Activated CD8-positive, alpha-beta memory T cell treated with anti-CD3 and anti-CD28 coated beads for 48 hours (primary cell): ENCODE measurements at places on chromosomes 7 and 10.

DNA sequence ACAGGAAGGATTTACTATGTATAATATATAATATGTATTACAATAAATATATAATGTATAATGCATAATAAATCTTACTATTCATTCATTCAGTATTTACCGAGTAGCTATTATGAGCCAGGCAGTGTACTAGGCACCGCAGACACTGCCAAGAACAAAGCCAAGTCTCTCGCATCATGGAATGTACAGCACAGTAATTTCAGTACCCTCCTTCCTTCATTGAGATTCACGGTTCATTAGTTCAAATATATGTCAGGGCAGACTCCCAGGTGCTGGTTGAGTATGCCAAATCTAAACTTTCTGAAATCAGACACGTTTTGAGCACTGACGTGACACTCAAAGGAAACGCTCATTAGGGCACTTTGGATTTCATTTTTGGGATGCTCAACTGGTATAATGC, 9.1 kb downstream of the USP6NL start:
- DNase-seq = no peak

DNA sequence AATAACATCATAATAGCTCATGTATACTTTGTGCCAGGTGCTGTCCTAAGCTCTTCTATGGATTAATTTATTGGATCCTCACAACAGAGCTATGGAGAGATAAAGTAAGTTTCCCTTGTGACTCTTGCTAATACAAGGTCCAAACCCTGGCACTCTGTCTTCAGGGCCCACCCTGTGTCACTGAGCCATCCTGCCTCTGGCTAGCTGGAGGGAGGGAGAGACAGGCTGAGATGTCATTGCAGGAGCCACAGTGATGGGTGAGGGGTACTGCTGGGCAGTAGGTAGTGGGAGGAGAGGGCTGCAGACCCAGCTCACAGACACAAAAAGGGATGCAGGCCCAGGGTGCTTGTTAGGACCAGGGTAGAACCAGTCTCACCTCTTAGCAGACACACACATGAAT, 16.9 kb downstream of the GCK start:
- DNase-seq = no peak

DNA sequence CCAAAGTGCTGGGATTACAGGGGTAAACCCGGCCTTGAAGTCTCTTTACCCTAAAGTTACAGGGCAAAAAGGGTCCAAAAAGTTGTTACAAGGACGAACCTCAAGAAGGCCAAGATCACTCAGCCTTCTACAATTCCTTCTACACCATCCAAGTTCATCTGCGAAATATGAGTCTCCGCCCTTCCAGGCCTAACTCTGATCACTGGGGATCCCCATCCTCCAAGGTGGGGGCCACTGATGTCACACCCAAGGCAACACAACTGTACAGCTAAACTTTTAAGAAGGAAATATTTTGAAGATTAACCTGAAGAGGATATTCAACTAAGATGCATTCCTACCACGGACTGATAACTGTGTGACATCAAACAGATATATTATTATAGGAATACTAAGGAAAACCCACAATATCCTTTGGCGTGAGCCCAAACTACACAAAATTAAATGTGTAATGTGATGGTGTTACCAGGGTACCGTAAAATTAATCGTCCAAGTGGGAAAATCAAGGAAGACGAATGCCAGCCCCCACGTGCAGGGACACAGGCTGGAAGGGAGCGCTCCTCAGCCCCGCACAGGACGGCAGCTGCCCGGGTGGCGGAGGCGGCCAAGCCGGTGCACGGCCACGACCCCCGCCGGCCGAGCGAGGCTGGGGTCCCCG, 1.0 kb downstream of the PAXIP1 start:
- no peak for DNase-seq

GRCh38 chr7:151517601-151518104, 2.0 kb downstream of the RHEB start:
- no peak for DNase-seq

DNA sequence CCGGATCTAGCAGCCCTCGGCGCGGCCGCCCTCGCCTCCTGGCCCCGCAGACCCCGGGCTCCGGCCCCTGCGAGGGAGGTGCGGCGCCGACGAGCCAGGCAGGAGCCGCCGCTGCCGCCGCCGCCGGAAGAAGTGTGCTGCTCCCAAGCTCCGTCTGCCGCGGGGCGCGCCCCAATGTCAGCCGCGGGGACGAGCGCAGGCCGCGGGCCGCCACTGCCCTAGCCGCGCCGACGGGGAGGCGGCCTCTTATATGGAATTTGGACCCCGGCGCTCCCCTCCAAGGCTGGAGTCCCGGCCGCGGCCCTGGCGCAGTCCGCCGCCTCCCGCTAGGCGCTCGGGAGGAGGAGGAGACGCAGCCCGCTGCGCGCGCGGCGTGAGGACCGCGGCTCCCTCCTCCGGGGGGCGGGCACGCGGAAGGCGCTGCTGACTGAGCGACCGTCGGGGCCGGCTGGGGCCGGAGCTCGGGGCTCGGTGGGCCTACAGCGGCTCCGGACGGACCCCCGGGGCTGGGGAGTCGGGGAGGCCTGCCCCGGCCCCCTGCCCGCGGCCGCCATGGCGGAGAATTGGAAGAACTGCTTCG, at the start of gene TRIM8:
TSS of gene TRIM8 (plus strand) at position 414 of the 580 bp plus-strand sequence. CDS start at position 553, 139 bp downstream.
- no peak for DNase-seq

GRCh38 chr7:69632280-69632679, 34.0 kb downstream of the AUTS2 start:
- no peak for DNase-seq

GRCh38 chr7:28061824-28062196, 118.8 kb downstream of the JAZF1 start:
- no peak for DNase-seq

GRCh38 chr10:99993701-99994689, 15.8 kb downstream of the DNMBP start:
- DNase-seq = no peak

DNA sequence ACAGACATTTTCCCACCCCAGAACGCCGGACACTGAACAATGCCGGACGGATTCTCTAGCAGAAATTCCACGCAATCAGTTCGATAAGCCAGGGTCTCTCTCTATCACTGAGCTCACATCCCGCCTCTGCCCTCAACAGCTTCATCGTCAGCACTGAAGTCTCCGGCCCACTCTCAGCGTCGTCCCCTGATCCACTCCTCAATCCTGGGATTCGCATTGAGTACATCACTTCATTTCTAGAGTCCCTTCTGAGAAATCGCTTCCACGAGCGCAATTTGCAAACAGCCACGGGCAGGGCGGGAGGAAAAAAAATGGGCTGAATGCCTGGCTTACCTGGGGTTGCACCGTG, 365 bp downstream of the YME1L1 start:
- peak; percentile 0 for DNase-seq

DNA sequence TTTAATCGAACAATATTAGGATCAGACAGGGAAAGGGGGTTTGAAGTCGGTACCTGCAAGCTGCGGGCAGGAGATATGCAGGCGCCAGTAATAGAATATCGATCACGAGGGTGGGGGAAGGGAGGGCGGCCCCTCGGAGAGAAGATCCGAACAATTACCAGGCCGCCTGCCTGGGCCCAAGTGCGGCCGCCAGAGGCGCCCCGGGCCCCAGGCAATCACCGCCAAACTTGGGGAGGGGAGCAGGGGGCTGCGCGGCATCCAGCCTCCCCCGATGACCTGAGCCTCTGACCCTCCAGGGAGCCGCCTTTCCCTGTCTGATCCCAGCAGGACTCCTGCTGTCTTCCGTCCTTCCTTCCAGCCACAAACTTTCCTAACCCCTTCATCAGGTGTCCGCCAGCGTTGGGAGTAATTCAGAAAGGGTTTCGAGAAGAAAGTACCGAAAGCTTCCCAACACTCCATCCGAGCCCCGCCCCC, 1.1 kb downstream of the NKX1-2 start:
- no peak for DNase-seq

- DNase-seq = no peak
These were observed 95.1 kb downstream of the USP6NL start for GRCh38 chr10:11516431-11516746.

DNA sequence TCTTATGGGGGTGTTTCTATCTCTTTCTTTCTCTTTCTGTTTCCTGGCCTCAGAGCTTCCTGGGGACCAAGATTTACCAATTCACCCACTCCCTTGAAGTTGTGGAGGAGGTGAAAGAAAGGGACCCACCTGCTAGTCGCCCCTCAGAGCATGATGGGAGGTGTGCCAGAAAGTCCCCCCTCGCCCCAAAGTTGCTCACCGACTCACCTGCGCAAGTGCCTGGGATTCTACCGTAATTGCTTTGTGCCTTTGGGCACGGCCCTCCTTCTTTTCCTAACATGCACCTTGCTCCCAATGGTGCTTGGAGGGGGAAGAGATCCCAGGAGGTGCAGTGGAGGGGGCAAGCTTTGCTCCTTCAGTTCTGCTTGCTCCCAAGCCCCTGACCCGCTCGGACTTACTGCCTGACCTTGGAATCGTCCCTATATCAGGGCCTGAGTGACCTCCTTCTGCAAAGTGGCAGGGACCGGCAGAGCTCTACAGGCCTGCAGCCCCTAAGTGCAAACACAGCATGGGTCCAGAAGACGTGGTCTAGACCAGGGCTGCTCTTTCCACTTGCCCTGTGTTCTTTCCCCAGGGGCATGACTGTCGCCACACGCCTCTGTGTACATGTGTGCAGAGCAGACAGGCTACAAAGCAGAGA, 12.2 kb downstream of the AQP1 start:
- no peak for DNase-seq

GRCh38 chr10:62736168-62736546, 68.4 kb upstream of the ADO start:
- no peak for DNase-seq

DNA sequence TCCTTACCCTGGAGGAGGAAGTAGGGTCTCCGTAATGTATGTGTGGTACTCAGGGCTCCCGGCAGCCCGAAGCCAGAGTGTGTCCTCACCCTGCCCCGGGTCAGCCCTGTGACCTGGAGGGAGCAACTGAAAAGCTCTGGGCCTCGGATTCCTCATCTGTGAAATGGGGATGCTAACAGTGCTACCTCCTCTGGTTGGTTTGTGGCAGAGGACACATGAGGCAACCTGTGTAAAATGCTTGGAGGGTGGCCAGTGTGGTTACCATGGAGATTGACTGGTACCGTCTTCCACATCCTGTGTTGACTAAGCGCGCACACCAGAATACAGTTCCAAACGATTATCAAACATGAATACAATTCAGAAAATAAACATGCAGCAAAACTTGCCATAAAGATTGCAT, 163.8 kb upstream of the KLF6 start:
- peak; percentile 37 for DNase-seq

DNA sequence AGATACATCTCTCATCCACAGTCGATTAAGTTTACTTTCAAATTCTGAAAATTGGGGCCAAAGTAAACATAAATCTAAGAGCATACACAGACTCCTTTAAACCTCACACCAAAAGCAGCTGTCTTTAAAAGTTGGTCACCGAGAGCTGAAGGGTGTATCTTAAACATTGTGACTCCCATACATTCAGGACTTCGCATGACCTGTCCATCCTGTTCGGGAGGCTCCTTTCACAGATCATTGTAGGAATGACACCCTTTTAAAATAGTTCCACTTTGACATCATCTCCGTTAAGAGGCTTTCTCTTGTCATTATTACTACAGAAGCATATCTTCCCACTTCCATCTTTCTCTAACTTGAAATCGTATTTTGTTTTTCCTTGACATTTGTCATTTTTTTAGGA, 440.0 kb downstream of the DNAJB9 start:
- no peak for DNase-seq

GRCh38 chr10:77494756-77495541, 142.7 kb downstream of the KCNMA1 start:
- DNase-seq = no peak

DNA sequence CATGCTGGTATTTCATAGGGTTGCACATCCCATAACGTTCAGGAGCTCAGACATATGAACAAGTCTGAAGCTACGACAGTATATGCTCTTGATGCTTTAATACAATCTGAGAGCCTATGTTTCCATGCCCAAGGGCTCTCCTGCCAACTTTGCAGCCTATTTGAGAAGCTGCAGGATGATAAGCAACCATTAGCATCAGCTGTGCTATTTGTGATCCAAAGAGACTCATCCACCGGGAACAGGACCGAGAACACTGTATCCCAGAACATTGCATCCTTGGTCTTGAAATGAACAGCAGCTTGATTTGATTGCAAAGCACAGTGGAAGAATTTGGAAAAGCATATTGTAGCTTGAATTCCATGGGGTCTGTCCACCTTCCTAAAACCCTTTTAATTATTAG, 156.2 kb upstream of the PTER start:
- no peak for DNase-seq

- no peak for DNase-seq
These were observed 24.5 kb upstream of the ELAPOR2 start for GRCh38 chr7:87083865-87084519.

DNA sequence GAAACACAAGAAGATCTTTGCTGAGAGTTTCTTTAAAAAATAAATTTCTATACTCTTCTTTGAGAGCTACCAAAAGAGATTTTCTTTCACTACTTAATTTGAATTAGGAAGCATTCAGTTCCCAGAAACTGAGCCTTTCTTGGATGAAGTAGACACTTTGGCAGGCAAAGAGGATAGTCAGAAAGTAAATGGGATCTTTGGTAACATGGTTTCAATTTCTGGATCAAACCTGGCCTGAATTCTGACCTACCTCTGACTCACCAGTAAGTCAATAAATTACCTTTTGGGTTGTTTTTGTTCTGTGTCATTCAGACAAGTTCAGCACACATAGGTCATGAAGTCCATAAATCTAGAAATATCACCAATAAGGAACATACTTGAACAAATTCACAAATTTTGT, 26.8 kb upstream of the CABCOCO1 start:
- DNase-seq = no peak

DNA sequence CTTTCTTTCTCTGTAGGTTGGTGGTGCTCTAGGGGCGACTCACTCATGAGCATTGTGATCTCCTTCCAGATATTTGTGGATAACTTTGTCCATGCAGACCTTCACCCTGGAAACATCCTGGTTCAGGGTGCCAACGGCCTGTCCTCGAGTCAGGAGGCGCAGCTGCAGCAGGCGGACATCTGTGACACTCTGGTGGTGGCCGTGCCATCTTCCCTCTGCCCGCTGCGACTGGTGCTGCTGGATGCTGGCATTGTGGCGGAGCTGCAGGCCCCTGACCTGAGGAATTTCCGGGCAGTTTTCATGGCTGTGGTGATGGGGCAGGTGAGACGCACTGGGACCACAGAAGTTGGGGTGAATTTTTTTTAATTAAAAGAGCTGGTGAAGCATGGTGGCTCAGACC, 9.6 kb upstream of the NDUFB2 start:
- DNase-seq = no peak

DNA sequence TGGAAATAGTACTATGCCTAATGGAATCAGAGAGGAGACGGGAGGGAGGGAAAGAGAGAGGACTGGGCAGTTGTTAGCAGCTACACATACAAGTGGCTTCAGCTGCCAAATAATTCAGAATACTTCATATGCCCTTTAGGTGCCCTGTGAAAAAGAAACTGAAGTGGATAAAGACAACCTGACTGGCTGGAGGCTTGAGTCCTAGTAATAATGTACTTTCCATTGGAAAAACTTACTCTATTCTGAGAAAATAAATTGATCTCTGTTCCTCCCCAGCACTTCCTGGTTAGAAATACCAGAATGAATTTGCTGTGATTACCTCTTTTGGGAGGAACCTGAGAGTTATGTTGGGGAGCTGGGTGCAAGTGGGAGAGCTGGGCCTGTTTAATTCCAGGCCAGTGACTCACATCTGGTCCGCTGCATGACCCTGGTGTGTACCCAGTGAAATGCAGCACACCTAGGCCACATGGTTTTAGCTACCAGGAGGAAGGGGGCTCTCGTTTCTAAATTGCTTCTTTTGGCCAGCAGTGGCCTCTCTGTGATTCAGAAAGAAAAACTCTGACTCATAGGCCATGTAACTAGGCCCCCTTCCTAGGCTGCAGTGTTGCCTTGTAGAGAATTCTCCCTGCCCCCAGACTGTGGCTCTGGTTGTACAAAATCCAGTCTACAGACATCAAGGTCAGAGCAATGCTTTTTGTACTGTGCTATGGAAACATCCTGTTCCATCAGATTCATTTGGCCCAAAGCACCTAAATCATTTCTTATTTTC, 6.5 kb downstream of the AGFG2 start:
- no peak for DNase-seq
